NCI-H1436 treated with DMSO at 0.1 percent for 48 hours (cell line): ENCODE measurements at places on chromosomes 12 and 14.

DNA sequence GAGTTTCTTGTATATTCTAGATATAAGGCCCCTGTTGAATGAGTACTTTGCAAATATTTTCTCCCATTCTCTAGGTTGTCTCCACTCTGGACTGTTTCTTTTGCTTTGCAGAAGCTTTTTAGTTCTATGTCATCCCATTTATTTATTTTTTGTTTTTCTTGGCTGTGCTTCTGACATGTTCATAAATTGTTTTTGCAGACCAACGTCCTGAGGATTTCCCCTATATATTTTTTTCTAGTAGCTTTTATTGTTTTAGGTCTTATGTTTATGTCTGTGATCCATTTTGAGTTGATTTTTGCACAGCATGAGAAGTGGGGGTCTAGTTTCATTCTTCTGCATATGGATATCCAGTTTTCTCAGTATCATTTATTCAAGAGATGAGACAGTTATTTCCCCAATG lies 70.4 kb upstream of the BTG1 start:
- DNase-seq: no peak

DNA sequence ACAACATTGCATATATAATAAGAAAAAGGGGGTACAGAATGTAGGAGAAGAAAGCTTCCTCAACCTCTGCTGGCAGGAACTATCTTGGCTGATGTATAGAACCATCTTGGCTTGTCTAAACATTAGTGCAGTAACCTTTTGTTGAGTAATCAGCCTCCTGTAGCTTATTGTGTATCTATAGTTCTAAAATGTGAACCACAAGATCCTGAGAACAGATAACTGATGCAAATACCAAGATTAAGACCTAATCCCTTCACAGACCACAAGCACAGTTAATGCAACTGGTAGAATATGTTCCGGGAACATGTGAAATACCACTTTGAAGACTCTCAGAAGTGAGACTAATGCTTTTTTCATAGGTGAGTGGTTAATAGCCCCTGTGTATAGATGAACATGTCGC lies 50.7 kb upstream of the KCNC2 start:
- DNase-seq: no peak

- no peak for DNase-seq
Observed at GRCh38 chr12:26783131-26783526, 49.9 kb downstream of the ITPR2 start.

DNA sequence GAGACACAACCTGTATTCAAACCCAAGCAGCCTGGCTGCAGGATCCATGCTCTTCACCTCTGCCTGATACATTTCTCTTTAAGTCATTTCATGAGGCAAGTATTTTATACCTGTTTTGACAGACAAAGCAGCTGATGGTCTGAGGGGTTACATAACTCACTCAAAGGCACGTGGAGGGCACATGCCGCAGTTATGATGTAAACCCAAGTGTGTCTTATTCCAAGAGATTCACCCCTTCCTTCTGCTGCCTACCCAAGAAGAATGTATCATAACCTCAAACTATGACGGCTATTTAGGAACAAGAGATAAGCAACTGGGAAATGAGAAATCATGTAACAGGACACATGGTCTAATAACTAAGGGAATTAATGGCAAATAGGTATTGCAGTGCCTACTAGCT lies 329.8 kb upstream of the TMPO start:
- no peak for DNase-seq

DNA sequence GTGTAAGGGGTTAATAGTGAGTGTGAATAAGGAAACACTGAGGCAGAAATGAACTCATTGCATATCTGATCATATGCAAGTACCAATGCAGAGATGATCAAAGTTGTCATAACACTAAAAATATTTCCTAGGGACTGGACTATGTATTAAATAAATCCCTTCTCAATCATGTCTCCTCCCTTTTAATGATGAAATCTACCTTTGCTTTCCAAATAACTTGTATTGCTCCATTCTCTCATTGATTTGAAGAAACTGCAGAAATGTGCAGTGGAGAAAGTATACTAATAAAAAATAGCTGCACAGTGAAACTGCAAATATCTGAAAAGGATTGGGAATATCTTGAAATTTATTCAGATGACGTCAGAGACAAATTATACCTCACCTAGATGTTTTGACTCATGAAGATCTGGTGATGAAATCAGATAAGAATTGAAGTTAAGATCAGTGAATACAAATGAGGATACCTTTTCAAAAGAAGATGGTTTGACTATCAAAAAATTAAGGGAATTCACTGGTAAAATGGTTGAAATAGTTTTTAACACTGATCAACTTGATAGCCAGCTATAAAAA lies 1264.9 kb upstream of the USP15 start:
- DNase-seq: no peak

DNA sequence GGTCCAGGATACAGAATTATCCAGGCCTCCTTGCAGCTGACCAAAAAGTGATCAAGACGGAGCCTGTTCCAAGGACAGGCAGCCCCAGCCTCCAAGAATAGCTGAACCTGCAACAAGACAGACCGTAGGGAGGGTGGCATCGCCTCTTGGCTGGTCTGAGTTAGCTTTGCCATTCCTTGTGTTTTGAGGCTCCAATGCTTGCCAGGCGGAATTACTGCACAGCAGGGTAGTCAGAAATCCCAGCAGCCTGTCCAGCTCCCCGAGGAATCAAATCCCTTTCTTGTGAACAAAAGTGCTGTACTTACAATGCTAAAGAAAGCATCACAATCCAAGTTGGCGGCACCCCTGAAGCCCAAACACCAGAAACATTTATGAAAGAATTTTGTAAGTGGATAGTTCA lies 246.9 kb downstream of the TMEM132C start:
- DNase-seq: no peak

GRCh38 chr14:68819260-68819691 lies 26.4 kb upstream of the ZFP36L1 start:
- DNase-seq: no peak

- DNase-seq: no peak
Observed at GRCh38 chr14:56422221-56422620, 157.4 kb upstream of the TMEM260 start.

- DNase-seq: no peak
Observed at GRCh38 chr12:95169368-95169767, 47.9 kb downstream of the FGD6 start.

- DNase-seq: no peak
Observed at GRCh38 chr12:95385246-95386035, 88.5 kb upstream of the METAP2 start.

- DNase-seq: no peak
Observed at GRCh38 chr12:43333644-43334043, 218.4 kb downstream of the ADAMTS20 start.

DNA sequence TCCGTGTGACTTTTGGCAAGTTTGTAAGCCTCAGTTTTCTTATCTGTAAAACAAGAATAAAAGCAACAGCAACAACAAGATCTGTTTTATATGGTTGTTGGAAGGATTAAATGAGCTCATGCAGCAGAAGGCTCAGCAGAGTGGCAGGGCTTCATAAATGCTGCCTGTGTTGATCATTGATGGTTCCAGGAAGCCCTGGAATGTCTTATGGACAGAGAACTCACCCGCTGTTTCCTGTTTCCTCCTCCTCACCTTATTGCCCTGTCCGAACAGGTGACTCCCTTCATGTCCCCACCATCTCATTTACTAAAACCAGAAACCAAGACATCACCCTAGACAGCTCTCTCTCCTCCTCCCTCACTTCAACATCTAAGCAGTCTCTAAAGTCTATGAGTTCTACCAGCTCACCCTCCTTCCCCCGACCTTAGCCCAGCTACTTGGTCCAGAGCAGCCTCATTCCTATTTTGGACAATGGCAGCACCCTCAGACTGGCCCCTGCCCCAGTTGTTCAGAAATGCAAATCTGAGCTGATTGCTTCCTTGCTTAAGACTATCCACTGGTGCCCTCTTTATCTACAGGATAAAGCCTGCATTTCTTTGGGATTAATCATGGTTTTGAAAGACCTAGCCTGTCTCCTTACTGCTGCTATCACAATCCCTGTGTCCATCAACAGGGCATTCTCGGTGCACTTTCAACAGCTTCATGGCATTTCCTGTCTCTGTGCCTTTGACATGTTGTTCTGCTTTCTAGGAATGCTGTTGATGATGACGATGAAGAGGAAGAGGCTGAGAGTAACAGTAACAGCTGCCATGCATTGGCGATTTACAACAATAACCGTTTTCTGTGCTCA lies 21.4 kb upstream of the GSG1 start:
- no peak for DNase-seq

DNA sequence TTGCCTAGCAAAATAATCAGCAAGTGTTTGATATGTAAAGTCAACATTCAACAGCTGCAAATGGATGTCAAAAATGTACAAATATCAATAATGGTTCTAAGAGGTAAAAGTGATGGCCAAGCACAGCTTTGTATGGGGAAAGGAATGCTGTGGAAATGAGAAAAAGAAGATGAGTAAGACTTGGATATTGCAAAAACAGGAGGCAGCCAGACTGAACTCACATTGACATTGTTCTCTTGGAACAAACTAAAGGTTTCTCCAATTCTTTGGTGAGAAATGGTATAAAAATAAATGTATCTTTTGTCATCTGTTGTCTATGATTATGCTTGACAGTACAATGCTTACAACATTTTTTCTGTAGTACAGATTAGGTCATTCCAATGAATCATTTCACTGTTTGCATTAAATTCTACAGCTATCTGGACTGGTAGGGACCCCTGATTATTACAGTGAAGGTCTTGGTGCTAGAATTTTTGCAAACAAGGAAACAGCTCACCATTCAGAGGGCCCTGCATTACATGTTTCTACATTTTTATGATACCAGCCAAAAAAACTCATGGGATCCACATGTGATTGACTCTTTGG lies 465.7 kb downstream of the NOVA1 start:
- no peak for DNase-seq

DNA sequence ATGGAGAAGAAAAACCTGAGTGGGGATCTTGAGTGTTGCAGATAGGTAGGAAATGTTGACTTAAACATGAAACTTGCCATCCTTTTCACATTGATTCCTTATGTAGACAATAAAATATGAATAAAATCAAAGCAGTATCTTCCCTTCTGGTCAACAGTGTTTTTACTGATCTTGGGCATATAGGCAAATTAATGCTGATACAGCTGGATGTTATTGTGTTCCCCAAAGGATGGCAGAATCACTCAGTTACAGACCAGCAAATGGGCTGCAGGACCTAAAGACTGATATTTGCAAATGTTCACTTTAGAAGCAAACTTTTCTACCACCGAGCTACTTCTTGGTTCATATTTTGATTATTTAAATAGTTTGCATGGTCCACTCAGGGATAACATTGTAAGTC lies 33.9 kb downstream of the MTHFD1 start:
- no peak for DNase-seq

GRCh38 chr12:64390275-64390851 lies at the start of gene C12orf56:
Gene C12orf56, minus strand, starts transcription at chr12:64390758. Its CDS starts 193 bp downstream, at chr12:64390565.
- no peak for DNase-seq

- DNase-seq: no peak
Observed at GRCh38 chr14:38696925-38697324, 406.1 kb downstream of the SEC23A start.

DNA sequence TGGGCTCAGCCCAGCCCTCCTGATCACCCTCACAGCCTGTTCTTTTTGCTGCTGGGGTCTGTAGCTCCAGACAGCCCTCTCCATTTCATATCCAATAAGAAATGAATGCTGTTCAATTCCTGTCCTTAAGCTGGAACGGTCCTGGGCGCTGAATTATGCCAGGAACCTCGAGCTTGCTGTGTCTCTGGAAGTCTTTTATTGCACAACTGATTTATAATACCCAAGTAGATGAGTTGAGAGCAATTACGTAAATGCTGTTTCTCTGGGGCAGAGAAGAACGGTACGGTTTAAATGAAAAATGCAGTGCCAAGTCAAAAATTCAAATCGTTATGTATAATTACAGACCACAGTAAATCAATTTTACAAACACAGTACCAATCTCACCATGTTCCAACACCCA lies 161.0 kb downstream of the SAMD4A start:
- no peak for DNase-seq

- DNase-seq: no peak
Observed at GRCh38 chr12:6941782-6942181, 1.8 kb upstream of the RNU7-1 start.

DNA sequence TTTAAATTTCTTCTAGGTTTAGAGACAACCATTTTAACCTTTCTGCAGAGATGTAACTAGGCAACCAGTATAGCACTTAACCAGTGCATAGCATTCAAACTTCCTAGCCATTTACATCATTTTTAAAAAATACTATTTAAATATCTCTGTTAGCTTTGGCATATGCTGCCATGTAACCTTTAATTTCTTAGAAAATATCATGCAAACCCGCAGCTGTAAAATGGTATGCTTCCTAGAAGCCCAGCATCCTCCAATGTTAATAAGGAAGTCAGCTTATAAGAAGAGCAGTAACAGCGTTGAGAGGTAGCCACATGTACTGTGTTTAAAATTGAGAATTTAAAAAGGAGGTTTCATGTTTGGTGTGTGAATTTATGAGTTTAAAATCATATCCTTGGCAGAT lies 22.8 kb downstream of the GNG2 start:
- no peak for DNase-seq

DNA sequence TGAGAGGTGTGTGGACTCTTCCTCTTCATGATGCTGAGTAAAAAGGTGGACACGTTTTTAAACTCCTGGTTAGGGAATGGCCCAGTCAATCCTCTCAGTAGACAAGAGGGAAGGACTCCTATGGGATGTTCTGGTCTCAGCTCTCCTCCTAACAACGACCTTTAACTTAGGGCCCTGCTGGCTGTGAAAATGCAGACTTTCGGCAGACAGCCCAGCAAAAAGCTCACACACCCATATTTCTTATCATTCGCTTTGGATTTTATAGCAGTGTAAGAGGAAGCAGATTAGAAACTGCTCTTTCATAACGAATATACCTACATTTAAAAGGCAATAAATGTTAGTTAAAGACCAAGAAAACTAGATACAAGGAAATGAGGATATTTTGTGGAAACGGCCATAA lies 18.0 kb upstream of the YARS2 start:
- no peak for DNase-seq

GRCh38 chr12:128783129-128783574 lies 40.6 kb downstream of the SLC15A4 start:
- DNase-seq: no peak

- no peak for DNase-seq
Observed at GRCh38 chr12:51630986-51631385, 40.0 kb downstream of the SCN8A start.

DNA sequence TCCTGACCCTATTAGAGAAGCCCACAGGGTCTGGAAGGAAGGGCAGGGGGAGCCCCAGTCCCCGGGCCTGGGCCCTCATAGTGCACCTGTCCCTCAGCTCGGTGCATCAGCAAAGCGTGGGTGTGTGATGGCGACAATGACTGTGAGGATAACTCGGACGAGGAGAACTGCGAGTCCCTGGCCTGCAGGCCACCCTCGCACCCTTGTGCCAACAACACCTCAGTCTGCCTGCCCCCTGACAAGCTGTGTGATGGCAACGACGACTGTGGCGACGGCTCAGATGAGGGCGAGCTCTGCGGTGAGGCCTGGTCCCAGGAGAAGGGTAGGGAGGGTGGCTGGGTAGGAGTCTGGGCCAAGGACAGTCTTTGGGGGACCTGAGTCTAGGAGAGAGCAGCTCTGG lies 26.3 kb upstream of the LRP1-AS start:
- DNase-seq: no peak

- peak; percentile 1 for DNase-seq
Observed at GRCh38 chr14:88380405-88380804, 5.1 kb upstream of the SPATA7 start.

- no peak for DNase-seq
Observed at GRCh38 chr14:50714450-50715073, 46.5 kb upstream of the SAV1 start.
